ENCODE measurements at places on chromosomes 3 and 15. TPM values are rescaled to one million over a fixed set of nuclear protein-coding genes. Genes with fewer than 3 reads are reported as not detected.

GRCh38 chr15:29514926-29515325, 245.3 kb upstream of the NSMCE3 start:
- H3K27me3 ChIP-seq = no peaks in the 10 kb centered on the region
- H3K36me3 ChIP-seq = no peaks in the 10 kb centered on the region
- H3K27ac ChIP-seq = no peak overlapping the region
- no peak for DNase-seq
- no peaks in the 10 kb centered on the region for H3K4me1 ChIP-seq

- DNase-seq = no peak
- H3K4me3 ChIP-seq = no peak overlapping the region
- H3K4me1 ChIP-seq = peaks cover 5% of the 10 kb centered on the region
- no peaks in the 10 kb centered on the region for H3K27me3 ChIP-seq
- no peak overlapping the region for H3K27ac ChIP-seq
Observed at GRCh38 chr3:169575381-169575780, 88.1 kb downstream of the MECOM start.

- no peak for DNase-seq
- H3K4me1 ChIP-seq = no peaks in the 10 kb centered on the region
- H3K27me3 ChIP-seq = no peaks in the 10 kb centered on the region
- no peak overlapping the region for H3K4me3 ChIP-seq
Observed at GRCh38 chr3:116386168-116386567, 59.1 kb downstream of the LSAMP start.

- H3K4me3 ChIP-seq = peak overlapping the region; percentile 89
- peak overlapping the region; percentile 95 for H3K27ac ChIP-seq
- no peak for DNase-seq
- H3K36me3 ChIP-seq = no peaks in the 10 kb centered on the region
- no peaks in the 10 kb centered on the region for H3K27me3 ChIP-seq
Observed at GRCh38 chr3:49410846-49411534, 786 bp downstream of the RHOA start.

DNA sequence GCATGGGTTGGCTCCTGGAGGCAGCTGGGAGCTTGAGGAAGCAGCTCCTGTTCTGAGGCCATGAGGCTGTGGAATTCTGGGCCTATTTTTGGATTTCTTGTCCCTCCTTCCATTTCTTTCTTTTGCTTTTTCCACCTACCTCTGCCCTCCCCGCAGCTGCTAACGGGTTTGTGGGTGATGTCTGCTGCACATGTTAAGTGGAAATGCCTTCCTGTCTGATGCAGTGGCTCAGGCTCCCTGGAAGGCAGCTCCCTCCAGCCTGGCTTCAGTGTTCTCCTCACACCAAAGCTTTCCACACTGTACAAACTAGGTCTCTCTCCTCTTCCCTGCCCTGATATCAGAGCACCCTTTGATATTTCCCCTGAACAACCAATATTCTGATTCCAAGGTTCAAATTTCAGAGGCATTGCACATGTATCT, 33.8 kb upstream of the ESYT3 start:
- no peaks in the 10 kb centered on the region for H3K27me3 ChIP-seq
- no peak overlapping the region for H3K4me3 ChIP-seq

GRCh38 chr15:67290319-67290718, 35.7 kb downstream of the IQCH start:
- no peaks in the 10 kb centered on the region for H3K4me1 ChIP-seq
- no peaks in the 10 kb centered on the region for H3K36me3 ChIP-seq
- H3K27me3 ChIP-seq = no peaks in the 10 kb centered on the region
- H3K4me3 ChIP-seq = no peak overlapping the region
- no peak for DNase-seq

- no peak for DNase-seq
- H3K4me3 ChIP-seq = no peak overlapping the region
- H3K4me1 ChIP-seq = no peaks in the 10 kb centered on the region
- no peak overlapping the region for H3K27ac ChIP-seq
Observed at GRCh38 chr3:80556763-80557162, 789.0 kb upstream of the ROBO1 start.

GRCh38 chr3:114632757-114633424, 339.1 kb downstream of the TIGIT start:
- H3K27me3 ChIP-seq = no peaks in the 10 kb centered on the region
- H3K27ac ChIP-seq = no peak overlapping the region
- no peaks in the 10 kb centered on the region for H3K36me3 ChIP-seq
- no peak overlapping the region for H3K4me3 ChIP-seq
- peaks cover 5% of the 10 kb centered on the region for H3K4me1 ChIP-seq

- DNase-seq = no peak
- no peaks in the 10 kb centered on the region for H3K27me3 ChIP-seq
- no peaks in the 10 kb centered on the region for H3K36me3 ChIP-seq
- H3K4me3 ChIP-seq = no peak overlapping the region
Observed at GRCh38 chr15:98896802-98897732, 110.5 kb downstream of the PGPEP1L start.

- no peak overlapping the region for H3K4me3 ChIP-seq
- peaks cover 6% of the 10 kb centered on the region for H3K4me1 ChIP-seq
- no peak for DNase-seq
- no peak overlapping the region for H3K27ac ChIP-seq
- no peaks in the 10 kb centered on the region for H3K27me3 ChIP-seq
Observed at GRCh38 chr3:107425033-107425432, 47.8 kb downstream of the CCDC54 start.

Gene DIS3L
- 20.9 TPM for total RNA-seq

DNA sequence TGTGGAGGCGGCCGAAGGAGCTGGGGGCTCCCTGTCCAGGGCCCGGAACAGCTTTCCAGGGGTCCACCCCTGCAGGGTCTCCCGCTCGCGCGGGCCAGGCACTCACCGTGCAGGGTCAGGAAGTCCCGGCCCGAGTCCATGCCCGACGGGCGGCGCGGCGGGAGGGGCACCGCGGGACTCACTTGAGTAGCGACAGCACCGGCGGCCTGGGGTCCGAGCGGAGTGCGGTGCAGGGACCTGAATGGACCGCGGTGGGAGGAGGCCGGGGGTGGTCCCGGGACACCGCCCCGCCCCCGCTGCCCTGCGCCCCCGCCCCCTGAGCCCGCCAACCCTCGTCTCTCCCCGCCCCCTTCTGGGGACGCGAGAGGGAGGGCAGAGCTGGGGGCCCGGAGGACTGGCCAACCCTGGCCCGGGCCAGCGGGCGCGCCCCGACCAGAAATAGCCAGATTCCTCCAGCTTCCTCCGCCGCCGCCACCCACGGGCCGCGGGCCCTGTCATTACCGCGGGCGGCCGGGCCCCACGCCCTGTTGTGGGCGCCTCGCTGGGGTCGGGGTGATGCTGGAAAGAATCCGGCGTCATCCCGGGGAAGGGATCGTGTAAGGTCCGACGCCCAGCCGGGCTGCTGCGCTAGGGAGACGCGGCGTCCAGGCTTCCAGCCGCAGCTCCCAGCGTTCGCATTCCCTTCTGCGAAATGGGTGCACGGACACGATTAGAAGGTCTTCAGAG, at the start of gene PLCD1:
TSS of gene PLCD1 (minus strand) at position 243 of the 726 bp plus-strand sequence. CDS start at position 140, 103 bp downstream.
- peak within 1 kb of the TSS; percentile 80 for H3K4me3 ChIP-seq
- peak within 1 kb of the TSS; percentile 95 for H3K27ac ChIP-seq
- H3K27me3 ChIP-seq = no peaks in the 10 kb centered on the region
- no peaks in the 10 kb centered on the region for H3K36me3 ChIP-seq
- H3K4me1 ChIP-seq = peaks cover 64% of the 10 kb centered on the region

GRCh38 chr3:156862338-156862737, 36.2 kb downstream of the LEKR1 start:
- H3K4me3 ChIP-seq = no peak overlapping the region
- no peaks in the 10 kb centered on the region for H3K4me1 ChIP-seq
- no peak for DNase-seq
- no peak overlapping the region for H3K27ac ChIP-seq
- H3K27me3 ChIP-seq = no peaks in the 10 kb centered on the region

Gene STAG1
- 44.7 TPM for total RNA-seq

Gene IL17RB
- total RNA-seq = not detected

GRCh38 chr15:68644083-68644904, 65.5 kb downstream of the CORO2B start:
- H3K27ac ChIP-seq = no peak overlapping the region
- DNase-seq = no peak
- peaks cover 32% of the 10 kb centered on the region for H3K4me1 ChIP-seq
- no peaks in the 10 kb centered on the region for H3K36me3 ChIP-seq
- H3K4me3 ChIP-seq = no peak overlapping the region
- no peaks in the 10 kb centered on the region for H3K27me3 ChIP-seq

Gene SERPINI1
- 13.8 TPM for total RNA-seq

Gene ZNF609
- total RNA-seq = 33.1 TPM

Gene LDHAL6B
- not detected for total RNA-seq

DNA sequence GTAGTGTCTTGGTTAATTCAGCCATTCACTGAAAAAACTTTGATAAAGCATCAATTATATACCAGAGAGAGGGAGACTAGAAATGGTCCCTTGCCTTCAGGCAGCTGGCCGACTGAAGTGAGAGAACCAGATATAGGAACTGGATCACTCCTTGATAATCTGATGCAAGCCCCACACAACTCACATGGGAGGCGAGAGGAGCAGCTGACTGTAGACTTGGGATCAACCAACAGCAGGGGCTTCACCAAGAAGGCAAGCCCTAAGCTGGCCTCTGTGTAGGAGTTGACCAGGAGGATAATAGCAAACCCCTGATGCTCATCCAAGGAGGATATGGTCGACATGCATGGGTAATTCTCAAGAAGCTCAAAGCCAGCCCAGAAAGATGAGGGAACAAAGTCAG, 133.1 kb downstream of the SRGAP3 start:
- H3K36me3 ChIP-seq = no peaks in the 10 kb centered on the region
- H3K4me1 ChIP-seq = no peaks in the 10 kb centered on the region
- no peaks in the 10 kb centered on the region for H3K27me3 ChIP-seq
- no peak overlapping the region for H3K4me3 ChIP-seq
- no peak overlapping the region for H3K27ac ChIP-seq

GRCh38 chr3:76011121-76011520, 225.8 kb upstream of the ZNF717 start:
- no peak for DNase-seq
- no peaks in the 10 kb centered on the region for H3K36me3 ChIP-seq
- H3K4me3 ChIP-seq = no peak overlapping the region
- H3K27ac ChIP-seq = no peak overlapping the region

Gene SYNPR
- not detected for total RNA-seq

Gene FETUB
- total RNA-seq = 3.7 TPM

Gene GP9
- total RNA-seq = not detected

Gene CD200R1
- 0.49 TPM for total RNA-seq

DNA sequence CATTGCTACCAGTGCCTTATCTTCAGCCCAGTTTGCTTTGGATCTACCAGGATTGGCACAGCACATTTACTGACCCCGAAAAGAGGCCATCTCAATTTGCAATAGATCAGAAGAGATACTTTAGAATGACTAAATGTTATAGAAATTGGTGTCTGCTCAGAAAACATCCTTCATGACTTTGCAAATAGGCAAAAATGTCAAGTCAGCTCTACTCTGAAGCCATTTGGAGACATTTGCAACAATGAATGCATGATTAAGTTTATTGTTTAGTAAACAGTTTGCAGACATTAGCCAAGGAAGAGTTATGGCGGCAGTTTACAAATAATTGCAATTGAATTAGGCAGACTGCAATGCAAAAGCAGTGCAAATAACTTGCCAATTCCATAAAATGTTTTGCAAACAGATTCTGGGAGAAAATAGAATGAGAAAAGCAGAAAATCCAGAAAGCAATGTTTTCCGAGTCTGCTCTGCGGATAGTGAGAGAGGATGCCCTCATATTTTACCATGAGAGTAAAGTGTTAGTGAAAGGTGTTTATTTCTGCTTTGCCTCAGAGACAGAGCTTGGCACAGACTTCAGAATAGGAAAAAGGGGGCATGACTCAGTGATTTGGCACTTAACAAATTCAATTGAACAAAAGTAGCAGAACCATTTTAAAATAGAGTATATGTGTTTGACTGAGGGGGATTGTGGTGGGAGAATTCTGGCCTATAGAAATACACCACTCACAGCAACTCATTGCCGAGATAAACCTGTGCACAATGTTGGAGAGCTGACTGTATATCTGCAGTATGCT, 334.9 kb upstream of the NR2F2 start:
- H3K4me1 ChIP-seq = no peaks in the 10 kb centered on the region
- H3K36me3 ChIP-seq = no peaks in the 10 kb centered on the region
- no peak overlapping the region for H3K27ac ChIP-seq
- no peak for DNase-seq

DNA sequence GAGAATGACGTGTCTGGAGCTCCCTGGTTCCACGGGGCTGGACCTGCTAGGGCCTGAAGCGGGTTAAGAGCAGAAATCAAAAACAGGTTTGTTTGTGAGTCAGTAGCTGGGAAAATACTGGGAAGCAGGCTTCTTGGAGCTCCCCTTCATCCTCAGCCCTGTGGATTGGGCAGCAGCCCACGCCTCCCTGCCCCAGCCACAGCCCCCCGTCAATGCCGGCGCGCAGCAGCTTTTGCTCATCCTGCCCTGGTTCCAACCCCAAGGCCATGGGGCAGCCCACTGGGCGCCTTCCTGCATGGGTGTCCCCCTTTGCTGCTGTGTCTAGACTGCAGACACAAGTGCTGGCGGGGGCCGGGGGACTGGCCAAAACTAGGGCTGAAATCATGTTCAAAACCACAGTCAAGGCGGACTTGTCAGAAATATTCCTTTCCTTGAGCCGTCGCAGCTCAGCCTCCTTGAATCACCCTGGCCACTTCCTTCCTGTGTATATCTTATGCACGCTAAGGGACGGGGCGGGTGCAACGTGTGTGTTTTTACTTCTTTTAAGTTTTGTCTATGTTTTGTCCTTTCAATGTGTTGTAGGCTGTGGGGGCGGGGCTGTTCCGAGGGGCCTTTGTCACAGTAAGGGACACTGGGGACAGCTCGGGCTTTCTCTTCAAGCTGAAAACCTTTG, 108.1 kb downstream of the KLF13 start:
- peak overlapping the region; percentile 91 for H3K27ac ChIP-seq
- peaks cover 40% of the 10 kb centered on the region for H3K4me1 ChIP-seq
- peak overlapping the region; percentile 4 for H3K4me3 ChIP-seq
- DNase-seq = peak; percentile 91
- H3K36me3 ChIP-seq = no peaks in the 10 kb centered on the region
- H3K27me3 ChIP-seq = no peaks in the 10 kb centered on the region

GRCh38 chr3:15040844-15041243, 24.3 kb downstream of the MRPS25 start:
- H3K27ac ChIP-seq = no peak overlapping the region
- H3K4me1 ChIP-seq = peaks cover 7% of the 10 kb centered on the region
- H3K4me3 ChIP-seq = no peak overlapping the region

Gene SMCO1
- not detected for total RNA-seq

GRCh38 chr15:66670762-66671580, 31.1 kb upstream of the SMAD6 start:
- H3K27ac ChIP-seq = no peak overlapping the region
- H3K4me1 ChIP-seq = no peaks in the 10 kb centered on the region
- H3K36me3 ChIP-seq = no peaks in the 10 kb centered on the region
- no peak for DNase-seq

DNA sequence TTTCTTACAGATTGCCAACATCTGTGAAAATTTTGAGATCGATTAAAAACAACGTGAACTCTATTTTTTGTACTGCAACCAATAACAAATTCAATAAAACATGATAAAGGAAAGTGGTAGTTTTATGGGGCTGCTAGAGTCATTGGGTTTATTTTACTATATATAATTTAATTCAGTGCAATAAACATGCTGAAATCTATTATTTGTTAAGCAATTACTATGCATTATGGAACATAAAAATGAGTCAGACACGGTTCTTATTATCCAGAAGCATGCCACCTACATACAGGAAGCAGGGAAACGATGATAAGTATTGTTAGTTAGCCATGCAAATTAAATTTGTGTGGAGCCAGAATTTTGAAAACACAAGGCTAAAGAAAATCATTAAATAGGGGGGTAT, 27.2 kb downstream of the NPHP3 start:
- no peak overlapping the region for H3K27ac ChIP-seq
- H3K27me3 ChIP-seq = no peaks in the 10 kb centered on the region
- H3K4me3 ChIP-seq = no peak overlapping the region
- DNase-seq = no peak
- H3K4me1 ChIP-seq = no peaks in the 10 kb centered on the region

Gene YEATS2
- total RNA-seq = 23.8 TPM

- H3K36me3 ChIP-seq = no peaks in the 10 kb centered on the region
- no peak overlapping the region for H3K27ac ChIP-seq
- H3K4me1 ChIP-seq = no peaks in the 10 kb centered on the region
- DNase-seq = no peak
Observed at GRCh38 chr15:39396979-39397615, 183.8 kb upstream of the THBS1 start.
